Ascending aorta (tissue), 2 donors: ENCODE measurements at places on chromosomes 3 and 15.

GRCh38 chr3:17742880-17743657, 638 bp upstream of the TBC1D5 start:
- no peak for DNase-seq

DNA sequence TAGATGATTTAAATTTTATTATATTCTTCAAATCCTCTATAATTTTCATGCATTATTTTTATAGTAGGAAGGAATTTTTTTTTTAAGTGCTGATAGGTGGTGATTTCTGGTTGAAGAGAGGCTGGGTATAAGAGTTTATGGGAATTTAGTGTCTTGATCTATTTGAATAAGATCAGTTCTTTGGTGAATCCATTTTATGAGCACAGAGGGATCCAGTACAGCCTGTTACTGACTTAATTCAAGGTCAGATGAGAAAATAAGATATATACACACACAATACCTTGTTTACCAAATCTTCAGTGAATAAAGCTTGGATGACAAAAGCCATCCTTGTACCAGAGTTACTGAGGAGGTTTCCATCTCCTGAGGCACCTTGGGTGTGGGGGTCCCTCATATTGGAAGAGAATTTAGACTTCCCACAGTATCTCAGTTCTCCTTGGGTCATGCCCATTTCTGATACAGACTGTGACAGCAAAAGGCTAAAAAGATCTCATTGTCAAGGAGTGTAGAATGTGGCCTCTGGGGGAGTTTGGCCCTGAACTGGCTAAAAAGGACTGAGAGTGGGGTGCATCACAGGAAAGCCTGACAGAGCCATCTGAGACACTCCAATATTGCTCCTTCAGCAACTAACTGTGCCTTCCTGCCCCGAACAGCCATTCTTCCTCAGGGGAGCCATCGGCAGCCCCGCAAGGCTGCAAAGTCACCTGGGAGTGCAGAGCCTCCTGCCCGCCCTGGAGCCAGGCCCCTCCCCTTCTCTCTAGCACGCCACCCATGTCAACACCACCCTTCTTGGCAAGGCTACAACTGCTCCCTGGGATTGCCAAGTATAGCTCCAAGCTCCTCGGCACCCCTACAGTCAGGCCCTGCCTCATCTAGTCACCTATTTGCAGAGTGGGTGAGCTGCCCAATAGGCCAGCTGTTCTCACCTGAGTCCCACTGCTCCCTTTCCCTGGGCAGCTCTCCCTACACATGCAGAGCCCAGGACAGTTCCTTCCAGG, 43.1 kb upstream of the HACD2 start:
- DNase-seq = no peak

DNA sequence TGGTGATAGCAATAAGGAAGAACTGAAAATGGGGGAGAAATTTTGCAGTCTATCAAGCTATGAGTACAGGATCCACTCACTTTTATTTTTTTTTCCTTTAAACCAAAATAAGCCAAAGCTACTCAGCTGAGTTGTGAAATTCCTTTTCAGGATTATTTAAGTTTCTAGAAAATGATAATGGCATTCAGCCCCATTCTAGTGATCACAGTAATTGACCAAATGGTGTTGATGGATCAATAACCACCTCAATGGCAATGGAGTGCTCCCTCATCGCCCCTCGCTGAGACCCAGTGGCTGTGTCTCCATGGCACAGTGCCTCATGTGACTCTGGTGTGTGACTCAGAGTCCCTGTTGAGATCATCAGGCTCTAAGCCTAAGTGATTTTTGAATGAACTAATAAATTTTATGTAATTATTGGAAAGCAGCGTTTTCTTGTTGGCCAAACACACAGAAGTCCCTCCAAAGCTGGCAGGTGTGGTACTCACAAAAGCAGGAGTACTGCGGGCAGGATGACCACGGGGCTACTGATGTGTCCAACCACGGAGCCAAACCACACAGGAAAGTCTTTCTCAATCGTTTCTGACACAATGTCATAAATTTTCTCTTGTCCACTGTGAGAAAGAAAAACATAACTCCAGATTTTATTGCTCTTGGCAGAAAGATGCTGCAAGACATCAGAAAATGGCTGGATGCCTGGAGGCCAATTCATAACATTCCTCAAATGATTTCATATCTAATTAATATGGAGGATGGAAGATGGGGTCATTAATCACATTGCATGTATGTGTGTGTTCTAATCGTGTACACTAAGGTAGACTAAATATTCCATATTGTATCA, 14.4 kb upstream of the STARD5 start:
- peak; percentile 83 for DNase-seq

GRCh38 chr3:52532838-52533622, 627 bp downstream of the NT5DC2 start:
- no peak for DNase-seq

GRCh38 chr3:175278680-175279079, 419.5 kb downstream of the NAALADL2 start:
- no peak for DNase-seq

GRCh38 chr3:172094621-172095557, 55.5 kb downstream of the FNDC3B start:
- no peak for DNase-seq

DNA sequence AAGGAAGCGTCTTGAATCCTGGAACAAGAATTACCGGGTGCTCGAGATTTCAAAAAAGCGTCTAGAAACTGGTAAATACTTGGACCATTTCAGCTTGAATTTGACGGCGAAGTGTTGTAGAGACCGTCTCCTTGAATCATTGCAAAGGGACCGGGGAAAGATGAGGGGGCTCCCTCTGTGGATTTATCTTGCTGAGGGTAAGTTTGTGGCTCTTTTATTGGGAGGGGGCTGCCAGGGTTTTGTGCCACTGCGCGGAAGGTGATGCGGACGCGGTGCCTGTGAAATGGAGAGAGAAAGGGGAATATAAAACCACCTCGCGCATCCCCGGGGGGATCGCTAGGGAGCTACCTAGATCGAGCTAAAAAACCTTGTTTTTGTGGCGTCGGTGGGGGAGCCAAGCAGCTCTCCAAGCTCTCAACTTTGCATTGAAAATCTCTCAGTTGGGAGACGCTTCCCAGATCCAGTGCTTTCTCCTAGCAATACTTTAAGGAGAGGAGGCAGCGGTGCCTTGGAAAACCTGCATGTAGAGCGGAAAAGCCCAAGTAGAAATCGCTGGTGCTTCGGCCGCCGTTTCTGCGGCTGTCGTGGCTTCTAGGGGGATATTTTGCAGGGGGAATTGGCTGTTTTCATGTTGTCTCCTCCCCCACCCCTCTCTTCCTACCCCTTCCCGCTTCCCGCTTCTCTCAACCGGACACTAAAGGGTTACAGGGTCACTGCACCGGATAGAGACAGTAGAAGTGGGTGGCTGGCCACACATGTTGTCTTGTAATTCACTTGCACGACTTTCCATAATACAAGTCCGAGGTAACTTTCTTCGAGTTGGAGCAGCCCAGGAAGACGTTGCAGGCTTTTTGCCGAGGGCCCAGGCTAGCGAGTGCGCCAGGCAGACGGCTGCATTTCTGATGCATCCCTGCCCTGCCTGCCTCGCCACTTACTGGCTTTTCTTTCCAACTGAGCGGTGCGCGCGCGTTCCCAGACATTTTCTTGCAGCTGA, 187.6 kb downstream of the NLGN1 start:
- DNase-seq = no peak

- DNase-seq = no peak
These were observed 13.4 kb downstream of the ALAS1 start for GRCh38 chr3:52211268-52211891.

DNA sequence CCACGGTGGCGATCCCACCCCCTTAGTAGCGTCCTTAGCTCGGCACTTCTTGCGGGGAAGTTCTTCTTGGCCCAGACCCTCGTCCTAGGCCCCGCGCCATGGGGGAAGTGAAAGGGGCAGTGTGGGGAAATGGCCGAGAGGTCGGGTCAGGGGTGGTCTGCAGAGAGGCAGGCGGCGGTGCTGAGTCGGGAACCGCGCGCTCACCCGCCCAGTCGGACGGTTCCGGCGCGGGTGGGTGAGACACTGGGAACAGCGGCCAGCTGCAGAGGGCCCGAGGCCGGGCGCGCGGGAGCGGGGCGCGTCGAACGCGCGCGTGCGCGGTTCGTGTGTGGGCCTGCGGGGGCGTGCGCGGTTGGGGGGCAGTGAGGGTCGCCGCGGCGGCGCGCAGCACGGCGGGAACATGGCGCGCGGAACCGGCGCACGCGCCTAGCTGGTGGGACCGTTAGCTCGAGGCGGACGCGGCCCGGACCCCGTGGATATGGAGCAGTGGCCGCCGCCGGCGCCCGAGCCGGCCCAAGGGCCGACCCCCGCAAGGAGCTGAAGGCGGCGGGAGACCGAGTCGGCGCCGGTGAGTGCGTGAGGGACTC, 246.9 kb downstream of the GOLGA6L6 start:
- DNase-seq = no peak
